ENCODE measurements at places on chromosomes 7 and 10.

DNA sequence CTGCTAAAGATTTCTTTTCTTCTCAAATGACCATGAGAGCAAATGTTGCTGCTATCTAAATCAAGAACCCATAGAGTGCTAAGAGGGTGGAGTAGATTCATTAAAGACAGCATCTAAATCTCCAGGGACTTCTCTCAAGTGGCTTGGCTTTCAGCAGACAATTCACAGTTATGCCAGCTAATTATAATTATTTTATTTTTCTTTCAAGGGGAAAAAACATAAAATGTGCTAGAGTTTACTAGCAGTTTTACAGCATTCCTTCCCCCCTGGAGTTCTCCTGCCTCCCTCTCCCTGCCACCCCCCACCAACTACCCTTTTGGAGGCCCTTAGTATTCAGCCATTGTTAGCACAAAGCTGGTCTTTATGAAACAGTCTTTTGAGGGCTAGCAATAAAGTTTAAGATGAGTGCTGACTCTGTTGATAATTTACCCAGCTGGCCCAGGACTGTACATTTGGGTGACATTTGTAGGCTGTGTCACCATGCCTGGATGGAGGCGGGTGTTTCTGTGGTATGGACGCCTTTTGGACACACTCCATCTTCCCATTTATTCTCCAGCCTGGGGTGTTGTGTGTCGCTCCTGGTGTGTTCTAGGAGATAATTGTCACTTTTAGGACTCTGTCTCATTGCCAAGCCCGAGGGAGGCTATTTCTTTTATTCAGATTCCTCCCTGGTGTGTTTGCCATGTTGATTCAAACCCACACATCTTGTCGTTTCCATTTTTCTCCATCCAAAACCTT is 160.2 kb downstream of the CREB5 start:
- no peak for DNase-seq

DNA sequence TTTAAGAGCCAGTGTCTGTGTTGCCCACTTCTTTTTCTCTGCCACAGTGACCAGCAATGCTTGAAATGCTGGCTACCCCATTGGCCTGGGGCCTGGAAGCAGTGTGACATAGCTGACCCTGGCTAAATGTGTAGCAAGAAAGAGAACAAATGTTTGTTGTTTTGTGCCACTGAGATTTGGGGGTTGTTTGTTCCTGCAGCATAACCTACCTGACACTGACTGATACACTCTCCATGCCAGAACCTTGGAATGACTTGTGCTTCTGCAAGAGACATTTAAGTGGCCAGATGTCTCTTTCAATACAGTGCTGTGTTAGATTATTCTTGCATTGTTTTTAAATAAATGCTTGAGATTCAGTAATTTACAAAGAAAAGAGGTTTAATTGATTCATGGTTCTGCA is 411.5 kb downstream of the TYW1 start:
- no peak for DNase-seq

GRCh38 chr10:69061305-69062161 is 26.4 kb upstream of the SRGN start:
- DNase-seq = peak; percentile 48

GRCh38 chr7:154287356-154287755 is 235.2 kb downstream of the DPP6 start:
- no peak for DNase-seq

- DNase-seq = no peak
Observed at GRCh38 chr10:117240621-117241529, at the start of gene SLC18A2. TSS of gene SLC18A2 (plus strand) at chr10:117241114. CDS start at chr10:117241694, 580 bp downstream.

DNA sequence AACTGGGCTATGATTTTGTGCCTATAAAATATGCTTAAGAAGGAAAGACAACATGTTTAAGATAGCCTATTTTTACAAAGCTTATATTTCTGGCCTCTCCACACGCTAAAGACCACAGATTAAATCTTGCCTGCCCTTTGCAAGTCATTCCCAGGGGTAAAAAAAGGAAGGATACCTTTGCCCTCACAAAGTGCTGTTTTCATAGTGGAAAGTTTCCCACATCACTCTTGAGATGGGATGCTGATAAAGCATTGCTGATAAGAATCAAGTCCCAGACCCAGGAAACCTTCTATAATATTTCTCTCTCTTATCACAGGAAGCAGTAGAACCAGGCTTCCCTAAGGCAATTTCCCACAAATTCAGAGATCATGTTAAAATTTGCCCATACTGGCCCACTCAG is 56.5 kb downstream of the GSAP start:
- DNase-seq = no peak

DNA sequence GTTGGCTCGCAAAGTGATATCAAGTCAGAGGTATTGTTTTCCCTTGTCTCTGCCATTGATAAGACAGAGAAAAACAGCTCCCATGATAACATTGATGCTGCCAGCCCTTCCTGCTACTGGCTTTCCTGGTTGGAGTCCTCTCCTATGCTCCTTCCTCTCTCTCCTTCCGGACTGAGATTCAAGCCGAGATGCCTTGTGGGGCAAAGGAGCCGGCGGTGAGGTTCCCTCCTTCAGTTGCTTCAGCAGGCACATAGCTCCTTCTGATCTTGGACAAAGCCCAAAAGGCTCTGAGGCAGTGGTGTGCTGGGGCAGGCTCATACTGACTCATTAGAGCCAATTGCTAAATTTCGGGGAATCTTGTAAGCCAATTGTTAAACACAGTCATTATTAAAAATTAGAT is 8.8 kb upstream of the ZCCHC24 start:
- no peak for DNase-seq

DNA sequence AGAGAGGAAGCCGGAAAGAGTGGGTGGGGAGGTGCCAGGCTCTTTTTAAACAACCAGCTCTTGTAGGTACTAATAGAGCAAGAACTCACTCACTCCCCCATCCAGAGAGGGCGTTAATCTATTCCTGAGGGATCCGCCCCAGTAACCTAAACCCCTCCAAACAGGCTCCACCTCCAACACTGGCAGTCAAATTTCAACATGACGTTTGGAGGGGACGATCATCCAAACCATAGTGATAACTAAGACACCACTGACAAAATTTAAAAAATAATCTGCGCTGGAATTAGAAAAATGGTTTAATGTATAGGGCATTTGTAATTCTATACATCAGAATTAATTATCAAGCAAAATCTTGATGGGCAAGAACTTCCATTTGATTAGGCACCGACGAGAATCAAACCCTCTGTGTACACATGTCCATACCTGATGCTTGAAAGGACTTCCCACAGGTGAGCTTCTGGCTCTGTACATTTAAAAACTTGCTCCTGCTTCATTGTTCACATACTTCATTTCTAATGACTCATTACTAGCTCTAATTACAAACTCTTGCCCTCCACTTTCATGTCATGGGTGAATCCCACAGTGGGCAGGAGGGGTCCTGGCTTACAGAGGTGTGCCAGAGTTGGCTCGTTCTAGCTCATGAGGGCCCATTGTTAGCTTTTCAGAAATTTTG is 20.6 kb upstream of the KDM7A start:
- no peak for DNase-seq
